Psoas muscle (tissue), 8 donors: ENCODE measurements at places on chromosomes 1 and 21. TPM values are rescaled to one million over a fixed set of nuclear protein-coding genes. Genes with fewer than 3 reads are reported as not detected.

The DISP3 gene
- 0.04 TPM for total RNA-seq

The PIP5K1A gene
- total RNA-seq, result 46.8 TPM

The SELENBP1 gene
- 46.3 TPM for total RNA-seq

The TSTD1 gene
- 11.1 TPM for total RNA-seq

The PCAT6 gene
- 4.1 TPM for total RNA-seq

The SLC6A17 gene
- 0.09 TPM for total RNA-seq

The TPTE gene
- not detected for total RNA-seq

The MSH4 gene
- 0.88 TPM for total RNA-seq

The RAB25 gene
- total RNA-seq, result not detected

The C1orf185 gene
- total RNA-seq, result not detected

The CA14 gene
- total RNA-seq, result 0.48 TPM
